ENCODE measurements at places on chromosomes 7 and 10.

DNA sequence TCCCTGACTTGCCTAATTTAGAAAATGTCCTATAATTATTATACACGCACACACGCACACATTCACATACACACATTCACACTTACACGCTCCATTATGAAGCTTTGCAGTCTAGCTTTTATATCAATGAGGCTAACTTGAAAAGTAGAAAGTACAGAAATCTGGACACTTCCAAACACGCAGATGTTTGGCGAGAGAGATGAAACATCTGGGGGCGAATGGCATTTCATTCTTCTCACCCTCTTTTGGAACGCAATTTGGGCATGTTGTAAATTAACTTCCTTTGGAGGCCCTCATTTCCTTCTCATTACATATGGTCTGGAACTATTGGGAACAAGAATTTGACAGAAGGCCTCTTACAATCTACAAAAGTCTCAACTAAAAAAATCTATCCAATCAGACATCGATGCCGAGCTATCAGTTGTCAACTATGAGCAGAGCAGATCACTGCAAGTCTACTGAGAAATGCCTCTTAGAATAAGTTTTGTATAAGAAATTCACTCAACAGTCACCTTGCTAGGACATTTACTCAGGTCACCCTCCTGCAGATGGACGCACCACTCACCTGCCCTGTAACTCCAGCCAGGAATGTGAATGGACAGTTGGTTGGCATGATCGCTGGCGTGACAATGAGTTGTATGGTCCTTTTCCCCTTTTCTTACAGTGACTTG, 115.2 kb upstream of the ADAM12 start:
- DNase-seq = no peak

- DNase-seq = no peak
Measured at GRCh38 chr10:62755662-62756653, 48.6 kb upstream of the ADO start.

DNA sequence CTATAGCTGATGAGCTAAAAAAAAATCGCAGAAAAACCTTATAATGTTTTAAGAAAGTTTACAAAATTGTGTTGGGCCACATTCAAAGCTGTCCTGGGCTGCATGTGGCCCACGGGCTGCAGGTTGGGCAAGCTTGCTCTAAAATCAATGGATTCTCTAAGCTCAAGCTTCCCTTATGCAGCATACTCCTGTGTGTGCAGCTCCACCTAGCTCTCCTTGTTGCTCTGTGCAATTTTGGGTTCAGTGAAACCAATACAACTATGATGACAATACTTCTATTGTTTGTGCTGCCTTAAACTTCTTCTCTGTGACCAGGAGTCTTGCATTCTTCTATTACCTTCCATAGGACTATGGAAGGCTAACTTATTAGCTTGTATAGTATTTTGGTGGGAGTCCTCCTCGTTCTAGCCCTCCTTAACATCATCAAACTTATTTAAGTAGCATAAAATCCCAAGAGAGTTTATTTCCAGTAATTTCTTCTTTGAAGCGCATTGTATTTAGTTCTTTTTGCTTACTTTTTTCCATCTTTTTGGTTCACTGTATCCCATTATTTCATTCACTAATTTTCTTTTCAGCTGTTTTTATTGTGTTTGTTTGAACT, 170.9 kb upstream of the SMIM30 start:
- no peak for DNase-seq

- DNase-seq = no peak
Measured at GRCh38 chr10:103621783-103622125, 128.2 kb downstream of the NEURL1 start.

DNA sequence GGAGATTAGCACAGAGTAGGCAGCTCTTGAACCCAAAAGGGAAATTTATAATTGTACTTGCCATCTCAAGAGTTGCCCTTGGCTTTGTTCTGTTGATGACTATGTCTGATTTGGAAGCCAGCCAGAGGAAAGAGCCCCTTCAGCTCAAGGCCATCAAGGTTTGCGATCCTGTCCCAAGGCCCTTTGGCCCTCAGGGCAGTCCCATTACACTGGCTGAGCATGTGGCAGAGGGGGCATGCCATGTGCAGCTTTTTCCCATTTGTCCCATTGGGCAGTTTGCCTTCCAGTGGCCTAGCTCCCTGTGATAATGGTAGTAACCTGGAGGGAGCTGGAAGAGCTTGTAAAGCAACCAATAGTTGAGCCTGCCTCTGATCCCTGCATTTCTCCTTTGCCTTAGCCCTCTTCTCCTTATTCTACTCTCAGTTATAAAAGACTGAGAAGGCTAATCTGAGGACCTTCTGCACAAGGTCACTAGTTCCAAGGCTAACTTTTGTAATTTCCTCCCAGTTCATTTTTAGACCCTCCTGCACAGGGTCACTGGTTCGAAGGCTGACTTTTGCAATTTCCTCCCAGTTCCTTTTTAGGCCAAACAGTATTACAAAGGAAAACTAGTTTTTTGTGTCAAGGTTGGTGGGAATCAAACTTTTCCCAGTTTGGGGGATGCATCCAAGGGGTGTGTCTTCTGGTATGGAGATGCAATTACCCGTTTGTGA, 31.0 kb upstream of the ARHGAP12 start:
- DNase-seq = no peak

DNA sequence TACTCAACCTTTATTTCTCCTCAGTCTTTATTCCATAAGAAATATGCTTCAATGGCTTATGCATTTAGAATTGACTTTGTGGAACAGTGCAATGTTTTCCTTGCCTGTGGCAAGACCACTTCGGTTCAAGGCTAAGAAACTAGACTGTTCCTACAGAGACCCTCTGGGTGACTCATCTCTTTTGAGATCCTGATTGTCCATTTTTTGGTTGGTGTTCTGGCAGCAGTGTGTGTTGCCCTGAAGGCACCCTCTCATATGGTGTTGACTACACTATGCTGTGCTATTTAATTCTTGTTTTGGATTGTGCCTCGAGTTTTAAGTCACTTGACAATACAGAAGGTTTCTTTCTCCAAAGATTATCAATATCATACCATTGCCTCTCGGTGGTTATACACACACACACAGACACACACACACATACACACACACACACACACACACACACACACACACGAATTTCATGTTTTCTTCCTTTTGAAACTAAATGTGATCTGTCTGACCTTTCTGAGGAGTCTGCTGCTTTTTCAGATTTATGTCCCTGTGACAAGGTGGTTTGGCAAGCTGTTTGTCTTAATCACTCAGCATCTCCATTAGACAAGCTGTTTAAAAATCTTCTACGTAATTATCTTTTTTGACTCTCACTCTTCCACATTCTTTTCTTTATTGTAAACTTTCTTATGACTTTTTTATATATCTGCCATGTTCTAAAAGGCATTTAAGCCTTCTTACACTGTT, 187.2 kb downstream of the VTI1A start:
- no peak for DNase-seq

DNA sequence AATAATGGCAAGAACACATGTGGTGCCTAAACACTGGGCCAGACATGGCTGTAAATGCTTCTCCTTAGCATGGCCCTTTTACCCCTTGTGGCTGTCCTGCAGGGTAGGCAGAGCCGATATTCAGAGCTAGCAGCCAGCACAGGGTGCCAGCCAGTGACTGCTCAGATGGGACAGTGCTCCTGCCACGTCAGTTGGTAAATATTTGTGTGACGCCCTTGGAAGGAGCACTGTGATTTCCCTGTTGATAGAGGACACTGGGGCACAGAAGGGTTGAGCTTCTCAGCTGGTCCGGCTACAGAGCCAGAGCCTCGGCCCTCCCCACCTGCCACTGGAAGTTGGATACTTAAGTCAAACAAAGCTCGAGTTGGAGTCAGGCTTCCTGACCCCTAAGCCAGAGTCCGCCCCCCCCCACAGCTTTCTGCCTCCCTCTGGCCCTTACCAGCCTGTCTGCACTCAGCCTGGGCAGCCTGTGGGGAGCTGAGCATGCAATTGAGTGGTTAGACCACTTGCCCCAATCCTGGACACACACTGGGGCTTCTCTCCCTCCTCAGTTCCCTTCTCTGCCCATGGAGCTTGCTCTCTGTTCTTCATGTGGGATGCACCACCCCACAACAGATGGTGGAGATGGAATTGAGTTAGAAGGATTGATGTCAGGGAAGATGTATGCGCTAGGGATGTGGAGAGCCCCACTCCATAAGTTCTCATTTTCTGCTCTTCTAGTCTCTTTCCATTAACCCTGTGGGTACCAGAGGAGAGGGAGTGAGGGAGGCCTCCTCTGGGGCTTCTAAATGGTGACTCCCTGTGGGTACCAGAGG, 350.8 kb downstream of the PLXNA4 start:
- DNase-seq = no peak

- DNase-seq = no peak
Measured at GRCh38 chr7:84524714-84525694, 330.4 kb upstream of the SEMA3A start.

Measured in stimulated activated CD8-positive, alpha-beta memory T cell treated with anti-CD3 and anti-CD28 coated beads, Interleukin-2, amount 100 ng/mL, for 48 hours (primary cell).